ENCODE measurements at places on chromosomes 1 and 21. TPM values are rescaled to one million over a fixed set of nuclear protein-coding genes. Genes with fewer than 3 reads are reported as not detected.

LCA5L gene
- 0.90 TPM for total RNA-seq

FBXO44 gene
- total RNA-seq: 6.7 TPM

CNTN2 gene
- total RNA-seq: not detected

RHEX gene
- total RNA-seq: not detected

BCL2L15 gene
- total RNA-seq: 0.79 TPM

CELA3B gene
- total RNA-seq: not detected

AKR7A3 gene
- total RNA-seq: 1.2 TPM

AMY1A gene
- total RNA-seq: not detected

CORT gene
- 0.64 TPM for total RNA-seq

SPRR4 gene
- total RNA-seq: not detected

Data from A375 (cell line).